ENCODE measurements at places on chromosomes 12 and 14. TPM values are rescaled to one million over a fixed set of nuclear protein-coding genes. Genes with fewer than 3 reads are reported as not detected.

DNA sequence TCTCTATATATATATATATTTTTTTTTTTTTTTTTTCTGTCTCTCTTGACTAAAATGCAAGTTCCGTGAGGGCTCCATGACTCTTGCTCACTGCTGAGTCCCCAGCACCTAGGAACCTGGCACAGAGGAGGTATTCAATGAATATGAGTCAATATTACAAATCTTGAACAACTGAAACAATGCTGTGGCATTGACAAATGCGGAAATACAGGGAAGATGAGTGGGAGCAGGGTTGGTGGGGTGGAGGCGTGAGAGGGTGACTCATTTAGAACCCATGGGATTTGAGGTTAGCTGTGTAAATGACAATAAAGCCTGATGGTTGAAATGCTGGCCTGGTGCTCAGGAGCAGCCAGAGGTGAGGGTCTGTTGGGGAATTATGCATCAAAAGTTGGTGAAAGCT lies 121.7 kb upstream of the FUT8 start:
- DNase-seq = no peak

GRCh38 chr14:76104802-76105355 lies 46.8 kb upstream of the GPATCH2L start:
- no peak for DNase-seq

The KRT71 gene
- total RNA-seq = not detected

The EML5 gene
- 0.93 TPM for total RNA-seq

DNA sequence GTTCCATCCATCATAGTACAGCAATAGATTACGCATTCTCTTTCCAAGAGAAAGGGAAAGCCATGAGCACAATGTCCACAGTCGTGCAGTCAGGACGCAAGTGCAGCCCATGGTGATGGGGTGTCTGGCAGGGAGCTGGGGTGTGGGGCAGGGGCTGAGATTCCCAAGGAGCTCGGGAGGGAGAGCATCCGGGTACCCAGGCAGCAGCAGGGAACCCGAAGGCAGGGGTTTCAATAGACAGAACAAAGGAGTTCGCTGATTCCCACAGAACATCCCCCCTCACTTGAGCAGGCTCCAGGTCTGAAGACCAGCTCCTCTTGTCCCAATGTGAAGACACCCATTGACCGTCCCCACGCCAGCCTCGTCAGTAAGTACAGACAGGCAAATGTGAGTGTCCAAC lies 13.5 kb downstream of the ANHX start:
- DNase-seq = no peak

The ZBTB42 gene
- 3.3 TPM for total RNA-seq

DNA sequence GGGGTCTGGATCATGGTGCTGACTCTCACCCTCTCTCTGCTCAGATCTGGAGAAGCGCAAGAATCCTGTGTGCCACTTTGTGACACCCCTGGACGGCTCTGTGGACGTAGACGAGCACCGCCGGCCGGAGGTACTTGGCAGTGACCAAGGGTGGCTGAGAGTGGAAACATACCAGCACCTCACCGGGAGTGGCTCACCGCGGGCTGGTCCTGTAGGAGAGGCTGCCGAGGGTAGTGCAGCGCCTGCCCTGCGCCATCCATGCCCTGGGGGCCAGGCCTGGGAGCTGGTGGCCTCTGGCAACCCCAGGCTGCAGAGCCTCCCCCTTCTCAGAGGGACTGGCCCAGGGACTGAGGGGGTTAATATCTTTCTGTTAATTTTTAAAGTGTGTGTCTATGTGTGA lies 46.2 kb downstream of the IL31 start:
- no peak for DNase-seq

- DNase-seq = no peak
Measured at GRCh38 chr14:70036665-70037064, 152.1 kb downstream of the SLC8A3 start.

GRCh38 chr14:95237958-95238340 lies 80.6 kb upstream of the DICER1 start:
- peak; percentile 72 for DNase-seq

- DNase-seq = peak; percentile 44
Measured at GRCh38 chr14:76923431-76924370, 97.5 kb downstream of the LRRC74A start.

DNA sequence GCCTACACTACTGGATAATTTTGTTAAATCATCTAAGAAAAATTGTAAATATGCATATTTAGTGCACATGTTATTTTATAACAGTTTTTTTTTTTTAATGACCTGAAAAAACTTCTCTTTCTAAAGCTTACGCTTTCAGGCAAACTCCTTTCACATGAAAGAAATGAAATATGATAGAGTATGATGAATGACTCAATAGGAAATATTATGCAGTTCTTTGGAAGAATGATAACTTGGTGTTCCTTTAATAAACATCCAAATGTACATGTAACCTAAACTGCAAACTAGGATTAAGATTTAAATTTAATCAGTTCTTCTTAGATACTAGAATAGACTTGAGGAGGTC lies 136.6 kb downstream of the FGD4 start:
- DNase-seq = peak; percentile 22

DNA sequence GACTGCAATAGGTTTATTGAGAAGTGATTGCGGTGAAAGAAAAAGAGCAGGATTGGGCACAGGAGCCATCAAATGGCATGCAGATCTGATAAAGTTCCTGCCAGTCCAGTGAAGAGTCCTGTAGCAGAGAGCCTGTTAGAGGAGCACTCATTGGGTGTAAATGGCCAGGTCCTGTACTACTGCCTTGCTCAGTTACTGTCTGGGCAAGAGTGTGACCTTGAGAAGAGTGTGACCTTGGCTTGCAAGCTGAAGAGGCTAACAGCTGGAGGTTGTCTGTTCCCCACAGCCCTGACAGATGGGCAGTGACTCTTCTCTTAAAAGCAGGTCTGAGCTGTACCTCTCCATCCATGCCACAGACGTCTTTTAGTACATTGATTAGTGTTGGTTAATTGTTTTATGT lies 148.6 kb upstream of the SLC38A2 start:
- DNase-seq = no peak

The TSPAN19 gene
- 0.04 TPM for total RNA-seq

DNA sequence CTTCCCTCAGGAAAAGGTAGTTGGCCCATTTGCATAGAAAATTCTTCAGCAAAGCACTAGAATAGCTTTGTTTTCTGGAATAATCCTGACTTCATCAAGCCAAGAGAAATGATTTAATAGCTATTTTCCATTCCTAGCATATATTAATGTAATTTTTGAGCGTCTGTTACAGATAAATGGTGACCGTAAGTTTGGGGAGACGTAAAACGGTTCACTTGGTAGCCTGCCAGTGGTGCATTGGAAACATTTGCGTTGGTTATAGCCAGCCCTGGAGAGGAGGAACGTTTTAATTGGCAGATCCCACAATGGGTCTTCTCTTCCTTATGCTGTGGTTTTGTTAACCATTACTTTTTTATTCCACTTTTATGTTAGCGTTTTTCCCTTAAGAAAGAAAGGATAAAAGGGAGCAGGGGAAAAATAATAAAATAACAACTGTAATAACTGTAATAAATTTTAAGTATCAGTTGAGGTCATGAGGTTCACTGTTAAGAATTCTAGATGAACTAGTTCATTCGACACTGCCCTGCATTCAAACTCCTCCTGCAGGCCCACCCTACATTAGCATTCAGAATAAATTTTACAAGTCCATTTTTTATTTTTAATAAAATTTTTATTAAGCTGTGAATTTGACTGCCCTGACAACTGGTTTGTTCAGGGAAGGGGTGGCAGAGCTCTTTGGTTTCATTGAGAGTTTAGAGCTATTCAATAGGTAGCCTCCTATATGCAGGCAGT lies 300.7 kb downstream of the ERC1 start:
- peak; percentile 98 for DNase-seq

GRCh38 chr14:81172353-81172752 lies 48.4 kb downstream of the GTF2A1 start:
- DNase-seq = no peak

GRCh38 chr14:71230897-71231296 lies 323.6 kb downstream of the PCNX1 start:
- no peak for DNase-seq

The SERPINA6 gene
- total RNA-seq = not detected

The GCH1 gene
- 2.7 TPM for total RNA-seq

- DNase-seq = peak; percentile 66
Measured at GRCh38 chr12:27464220-27464554, 17.7 kb downstream of the SMCO2 start.

- peak; percentile 74 for DNase-seq
Measured at GRCh38 chr12:47949441-47950341, 13.7 kb upstream of the TMEM106C start.

- no peak for DNase-seq
Measured at GRCh38 chr14:98819132-98819866, 452.7 kb downstream of the BCL11B start.

DNA sequence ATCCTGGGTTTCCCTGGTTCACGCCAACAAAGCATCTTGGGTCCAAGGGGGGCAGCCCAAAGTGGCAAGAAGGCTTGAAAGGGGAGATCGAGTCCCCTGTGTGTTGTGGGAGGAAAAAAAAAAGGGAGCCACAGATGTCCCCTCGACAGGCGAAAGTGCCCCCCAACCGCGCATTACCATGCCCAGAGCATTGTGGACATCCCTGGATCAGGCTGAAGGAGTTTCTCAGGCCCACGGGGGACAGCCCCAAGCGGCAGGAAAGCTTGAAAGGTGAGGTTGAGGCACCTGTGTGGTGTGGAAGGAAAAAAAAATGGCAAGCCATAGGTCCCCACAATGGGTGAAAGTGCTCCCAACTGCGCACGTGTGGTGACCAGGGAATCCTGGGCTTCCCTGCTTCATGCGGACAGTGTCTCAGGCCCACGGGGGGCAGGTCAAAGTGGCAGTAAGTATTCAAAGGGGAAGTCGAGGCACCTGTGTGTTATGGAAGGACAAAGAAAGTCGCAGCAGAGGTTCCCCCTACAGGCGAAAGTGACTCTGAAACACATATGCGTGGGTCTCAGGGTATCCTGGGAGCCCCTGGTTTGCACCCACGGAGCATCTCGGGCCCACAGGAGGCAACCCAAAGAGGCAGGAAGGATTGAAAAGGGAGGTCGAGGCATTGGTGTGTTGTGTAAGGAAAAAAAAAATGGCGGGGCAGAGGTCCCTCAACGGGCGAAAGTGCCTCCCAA lies 580.1 kb downstream of the ALG10 start:
- DNase-seq = no peak

DNA sequence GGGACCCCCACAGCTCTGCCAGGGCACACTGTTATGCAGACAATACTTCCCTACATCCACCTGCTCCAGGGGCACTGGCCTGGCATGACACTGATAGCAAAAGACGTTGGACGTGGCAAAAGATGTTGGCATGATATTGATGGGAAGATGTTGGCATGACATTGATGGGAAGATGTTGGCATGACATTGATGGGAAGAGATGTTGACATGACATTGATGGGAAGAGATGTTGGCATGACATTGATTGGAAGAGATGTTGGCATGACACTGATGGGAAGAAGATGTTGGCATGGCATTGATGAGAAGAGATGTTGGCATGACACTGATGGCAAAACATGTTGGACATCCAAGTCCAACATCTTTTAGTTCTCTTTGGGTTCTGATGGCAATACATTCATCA lies 11.4 kb upstream of the DEGS2 start:
- no peak for DNase-seq

The NPFF gene
- total RNA-seq = 0.98 TPM

- DNase-seq = no peak
Measured at GRCh38 chr14:52735921-52736489, 6.0 kb downstream of the STYX start.

- DNase-seq = no peak
Measured at GRCh38 chr14:104633276-104634137, 28.9 kb upstream of the TMEM179 start.

The AMDHD1 gene
- 0.27 TPM for total RNA-seq

The TAS2R10 gene
- total RNA-seq = 0.71 TPM

DNA sequence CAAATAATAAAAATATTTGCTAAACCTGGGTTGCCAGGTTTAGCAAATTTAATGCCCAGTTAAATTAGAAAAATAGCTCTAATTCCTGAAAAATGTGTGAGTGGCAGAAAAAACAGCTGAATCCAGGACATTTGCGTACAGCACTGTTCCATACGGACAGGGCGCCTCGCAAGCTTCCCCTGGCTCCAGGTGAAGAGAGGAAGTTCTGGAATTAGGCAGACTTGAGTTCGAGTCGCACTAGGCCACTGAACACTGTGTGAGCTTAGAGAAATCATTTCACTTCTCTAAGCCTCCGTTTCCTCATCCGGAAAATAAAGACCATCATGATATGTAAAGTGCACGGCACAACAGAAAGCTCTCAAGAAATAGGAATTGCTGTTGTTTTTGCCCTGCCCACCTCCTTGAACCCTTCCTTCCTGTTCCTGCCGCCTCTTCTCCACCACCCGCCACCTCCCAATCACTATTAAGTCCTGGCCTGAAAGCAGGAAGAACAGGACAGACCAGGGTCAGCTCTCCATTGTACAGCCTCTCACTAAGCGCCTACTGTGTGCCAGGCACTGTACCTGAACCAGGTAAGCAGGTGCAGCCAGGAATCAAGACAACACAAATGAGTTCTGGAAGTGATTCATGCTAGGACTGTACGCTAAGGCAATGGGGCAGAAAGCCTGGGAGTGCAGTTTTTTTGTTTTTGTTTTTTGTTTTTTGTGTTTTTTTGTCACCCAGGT lies 763 bp upstream of the PHETA1 start:
- no peak for DNase-seq

The HAL gene
- total RNA-seq = 0.18 TPM

- no peak for DNase-seq
Measured at GRCh38 chr12:66716522-66716921, 37.6 kb upstream of the GRIP1 start.

All from muscle of leg (tissue), 16 donors.